ENCODE measurements at places on chromosomes 7 and 10.

GRCh38 chr10:48634984-48635557 is 30.2 kb upstream of the ARHGAP22 start:
- no peak for DNase-seq

- no peak for DNase-seq
Measured at GRCh38 chr7:138095972-138096935, 20.0 kb downstream of the AKR1D1 start.

GRCh38 chr10:71267508-71268240 is 51.4 kb upstream of the SLC29A3 start:
- DNase-seq: no peak

GRCh38 chr10:114550756-114551635 is 107.1 kb downstream of the ABLIM1 start:
- peak; percentile 48 for DNase-seq

GRCh38 chr7:23474094-23474828 is 4.0 kb upstream of the IGF2BP3 start:
- no peak for DNase-seq

- no peak for DNase-seq
Measured at GRCh38 chr10:102208311-102209035, 17.6 kb upstream of the ELOVL3 start.

- peak; percentile 95 for DNase-seq
Measured at GRCh38 chr10:132738454-132739224, 47.3 kb downstream of the NKX6-2 start.

- DNase-seq: no peak
Measured at GRCh38 chr7:148253629-148254028, 336.9 kb upstream of the C7orf33 start.

GRCh38 chr10:117968354-117969182 is 78.2 kb downstream of the RAB11FIP2 start:
- DNase-seq: no peak

DNA sequence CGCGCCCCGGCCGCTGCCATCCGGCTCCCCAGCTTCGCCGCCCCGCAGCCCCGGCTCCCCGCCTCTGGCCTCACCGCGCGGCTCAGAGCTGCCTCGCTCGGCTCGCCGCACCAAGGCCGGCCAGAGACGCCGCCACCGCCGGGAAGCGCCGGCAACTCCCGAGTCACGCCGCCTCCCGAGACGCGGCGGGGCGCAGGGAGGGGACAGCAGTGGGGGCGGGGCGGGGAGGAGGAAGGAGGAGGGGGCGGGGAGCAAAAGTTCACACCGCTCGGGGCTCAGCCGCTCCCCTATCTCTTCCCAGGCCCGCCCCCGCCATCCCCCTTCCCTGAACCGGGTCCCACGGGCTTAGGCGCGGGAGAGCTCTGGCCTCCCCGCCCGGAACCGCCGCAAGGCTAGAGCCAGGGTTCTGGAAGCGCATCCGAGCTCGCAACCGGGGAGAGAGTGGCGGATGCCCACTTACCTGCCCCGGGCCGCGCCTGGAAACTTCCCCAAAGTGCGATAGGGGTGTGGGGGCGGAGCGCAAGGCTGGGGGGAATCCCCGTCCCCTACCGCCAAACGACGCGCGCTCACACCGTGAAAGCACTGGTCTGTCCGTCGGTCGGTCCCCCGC is 1.0 kb downstream of the CHST15 start:
- no peak for DNase-seq

DNA sequence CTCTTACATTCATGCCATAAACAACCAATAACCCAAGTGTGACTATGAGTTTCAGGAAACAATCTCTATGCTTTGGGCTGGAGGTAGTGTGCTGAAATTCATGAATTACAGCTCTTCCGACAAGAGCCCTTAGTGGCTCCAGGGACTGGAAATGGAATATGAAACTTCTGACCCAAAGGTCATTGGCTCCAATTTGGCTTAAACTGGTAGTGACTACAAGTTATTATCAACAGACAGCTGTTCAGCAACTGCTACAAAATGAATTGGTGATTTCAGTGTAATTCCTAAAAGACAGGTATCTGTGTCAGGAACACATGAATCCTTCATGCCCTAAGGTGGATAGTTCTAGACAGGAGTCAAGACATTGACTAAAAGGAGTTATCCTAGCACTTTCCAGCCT is 745.4 kb downstream of the PHTF2 start:
- DNase-seq: no peak

DNA sequence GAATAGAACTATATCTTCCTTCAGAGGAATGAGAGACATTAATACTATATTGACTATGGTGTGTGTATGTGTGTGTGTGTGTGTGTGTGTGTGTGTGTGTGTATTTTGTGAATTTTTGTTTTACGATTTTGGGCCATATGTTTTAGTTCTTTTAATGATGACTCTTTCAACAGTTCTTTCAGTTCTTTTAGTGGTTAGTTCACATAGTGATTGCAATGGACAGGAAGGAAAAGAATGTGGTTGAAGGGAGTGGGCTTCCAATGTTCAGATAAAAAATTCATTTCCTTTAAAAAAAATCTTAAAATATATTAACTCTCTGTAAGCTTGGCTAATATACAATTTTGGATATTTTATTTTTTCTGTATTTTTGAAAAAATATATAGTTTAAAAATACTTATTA is 315.7 kb upstream of the DGKB start:
- DNase-seq: no peak

DNA sequence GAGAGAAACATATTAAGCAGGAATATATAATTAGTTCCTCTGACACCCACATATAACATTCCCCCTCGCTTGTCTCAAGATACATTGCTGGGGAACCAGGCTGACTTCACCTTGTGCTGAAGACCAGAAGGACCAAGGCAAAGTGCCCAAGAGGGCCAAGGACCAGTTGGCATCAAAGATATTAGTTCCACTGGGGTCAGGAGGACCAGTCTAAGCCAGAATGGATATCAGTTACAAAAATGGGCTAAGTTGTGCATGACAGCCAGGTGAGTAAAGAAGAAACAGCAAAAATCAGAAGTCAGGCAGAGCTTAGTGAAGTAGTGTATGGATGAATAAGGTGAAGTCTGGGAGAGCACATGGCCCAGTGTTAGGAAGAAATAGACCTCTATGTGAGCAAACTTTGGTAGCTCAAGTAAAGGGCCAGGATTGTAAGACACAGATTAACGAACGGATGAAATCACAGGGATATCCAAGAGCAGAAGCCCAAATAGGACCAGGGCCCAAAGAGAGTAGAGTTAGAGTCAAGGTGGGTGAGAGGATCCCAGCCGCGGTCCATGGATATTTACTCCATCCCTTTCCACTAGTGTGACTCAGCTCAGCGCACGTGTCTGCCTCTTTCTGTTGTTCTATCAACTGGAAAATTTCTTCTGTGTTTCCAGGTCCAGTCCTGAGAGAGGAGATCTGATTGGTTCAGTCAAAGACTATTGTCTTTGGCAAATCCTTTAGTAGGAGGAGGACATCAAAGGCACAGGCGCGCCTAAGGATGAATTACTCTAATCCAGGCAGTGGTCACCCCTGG is 5.0 kb downstream of the CALD1 start:
- DNase-seq: no peak
